ENCODE measurements at places on chromosomes 1 and 21. TPM values are rescaled to one million over a fixed set of nuclear protein-coding genes. Genes with fewer than 3 reads are reported as not detected.

- H3K27ac ChIP-seq, result no peak overlapping the region
- H3K36me3 ChIP-seq, result no peaks in the 10 kb centered on the region
- peak overlapping the region; percentile 68 for H3K4me3 ChIP-seq
These were observed 2.1 kb downstream of the KCNN3 start for GRCh38 chr1:154867841-154868605.

GRCh38 chr1:248847956-248848561 lies 10.0 kb downstream of the ZNF672 start:
- no peak for DNase-seq
- H3K27ac ChIP-seq, result no peak overlapping the region
- H3K36me3 ChIP-seq, result peaks cover 47% of the 10 kb centered on the region
- H3K27me3 ChIP-seq, result no peaks in the 10 kb centered on the region
- H3K4me3 ChIP-seq, result no peak overlapping the region

- H3K27me3 ChIP-seq, result no peaks in the 10 kb centered on the region
- peaks cover 91% of the 10 kb centered on the region for H3K4me1 ChIP-seq
- no peaks in the 10 kb centered on the region for H3K36me3 ChIP-seq
- peak overlapping the region; percentile 60 for H3K27ac ChIP-seq
These were observed 81.1 kb downstream of the ITPKB start for GRCh38 chr1:226657895-226658545.

DNA sequence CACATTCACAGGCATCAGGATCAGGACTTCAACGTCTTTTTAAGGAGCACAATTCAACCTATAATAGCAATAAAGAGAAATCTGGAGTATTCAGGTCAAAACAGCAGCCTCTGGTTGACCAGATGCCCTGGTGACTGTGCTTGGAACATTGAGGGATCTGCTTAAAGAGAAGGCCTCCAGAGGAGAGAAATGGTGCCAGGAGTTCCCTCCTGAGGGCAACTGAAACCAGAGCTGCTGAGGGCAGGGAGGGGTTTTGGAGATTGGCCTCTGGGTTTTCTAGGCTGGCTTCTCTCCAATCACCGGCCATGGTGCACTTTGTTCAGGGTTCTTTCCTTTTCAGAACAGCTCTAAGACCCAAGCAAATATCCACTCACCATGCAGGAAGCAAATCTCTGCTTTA lies 190.7 kb upstream of the KIAA0040 start:
- peaks cover 15% of the 10 kb centered on the region for H3K4me1 ChIP-seq
- H3K27ac ChIP-seq, result no peak overlapping the region
- DNase-seq, result no peak
- no peaks in the 10 kb centered on the region for H3K36me3 ChIP-seq

DNA sequence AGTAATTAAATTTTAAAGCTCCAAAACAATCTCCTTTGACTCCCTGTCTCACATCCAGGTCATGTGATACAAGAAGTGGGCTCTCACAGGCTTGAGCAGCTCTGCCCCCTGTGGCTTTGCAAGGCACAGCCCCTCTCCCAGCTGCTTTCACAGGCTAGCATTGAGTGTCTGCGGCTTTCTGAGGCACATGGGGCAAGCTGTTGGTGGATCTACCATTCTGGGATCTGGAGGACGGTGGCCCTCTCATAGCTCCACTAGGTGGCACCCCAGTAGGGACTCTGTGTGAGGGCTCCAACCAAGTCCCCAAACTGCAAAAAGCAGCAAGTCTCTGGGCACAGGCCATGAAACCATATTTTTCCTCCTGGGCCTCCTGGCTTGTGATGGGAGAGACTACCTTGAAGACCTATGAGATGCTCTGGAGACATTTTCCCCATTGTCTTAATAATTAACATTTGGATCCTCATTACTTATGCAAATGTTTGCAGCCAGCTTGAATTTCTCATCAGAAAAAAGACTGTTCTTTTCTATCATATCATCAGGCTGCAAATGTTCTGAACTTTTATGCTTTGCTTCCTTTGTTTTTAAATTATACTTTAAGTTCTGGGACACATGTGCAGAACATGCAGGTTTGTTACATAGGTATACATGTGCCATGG lies 554.1 kb upstream of the OLFM3 start:
- no peaks in the 10 kb centered on the region for H3K36me3 ChIP-seq
- H3K4me1 ChIP-seq, result no peaks in the 10 kb centered on the region
- no peak for DNase-seq
- H3K27me3 ChIP-seq, result no peaks in the 10 kb centered on the region
- no peak overlapping the region for H3K27ac ChIP-seq

DNA sequence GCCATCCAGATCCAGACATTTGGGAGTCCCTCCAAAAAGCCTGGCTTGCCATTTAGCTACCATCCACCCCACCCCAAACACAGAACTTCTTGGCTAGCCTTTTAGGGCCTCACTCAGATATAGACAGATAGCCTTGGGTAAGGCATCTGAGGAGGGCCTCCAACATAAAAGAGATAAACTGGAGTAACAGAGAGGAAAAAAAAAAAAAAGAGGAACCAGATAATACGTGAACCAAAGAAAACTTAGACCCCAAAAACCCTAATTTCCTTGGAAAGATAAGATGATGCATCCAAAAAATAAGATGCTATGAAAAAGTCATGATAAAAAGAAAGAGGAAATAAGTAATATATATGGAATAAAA lies 19.8 kb upstream of the LSS start:
- no peak overlapping the region for H3K4me3 ChIP-seq
- H3K4me1 ChIP-seq, result no peaks in the 10 kb centered on the region
- no peak overlapping the region for H3K27ac ChIP-seq
- no peak for DNase-seq
- H3K27me3 ChIP-seq, result no peaks in the 10 kb centered on the region

GRCh38 chr1:93672069-93672468 lies 9.6 kb downstream of the BCAR3 start:
- peaks cover 36% of the 10 kb centered on the region for H3K4me1 ChIP-seq
- H3K27me3 ChIP-seq, result no peaks in the 10 kb centered on the region
- H3K27ac ChIP-seq, result no peak overlapping the region

DNA sequence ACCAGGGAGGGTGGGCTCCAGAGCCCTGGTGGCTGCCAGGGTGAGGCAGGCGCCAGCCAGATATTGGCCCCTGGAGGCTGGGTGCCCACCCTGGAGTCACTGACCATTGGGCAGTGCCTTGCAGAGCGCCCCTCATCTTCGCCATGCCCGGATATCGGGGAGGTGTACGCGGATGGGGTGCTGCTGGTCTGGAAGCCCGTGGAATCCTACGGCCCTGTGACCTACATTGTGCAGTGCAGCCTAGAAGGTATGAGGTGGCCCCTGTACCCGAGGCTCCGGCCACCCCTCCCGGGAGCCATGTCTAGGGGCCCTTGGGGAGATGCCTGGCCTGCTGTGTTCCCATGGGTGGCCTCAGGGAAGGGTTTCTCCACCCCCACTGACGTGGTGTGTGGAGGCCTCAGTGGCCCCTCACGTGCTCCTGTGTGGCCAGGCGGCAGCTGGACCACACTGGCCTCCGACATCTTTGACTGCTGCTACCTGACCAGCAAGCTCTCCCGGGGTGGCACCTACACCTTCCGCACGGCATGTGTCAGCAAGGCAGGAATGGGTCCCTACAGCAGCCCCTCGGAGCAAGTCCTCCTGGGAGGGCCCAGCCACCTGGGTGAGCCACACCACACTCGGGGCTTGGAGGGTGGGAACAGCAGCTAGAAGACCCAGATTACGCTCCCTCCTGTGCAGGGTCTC lies 30.9 kb downstream of the TRIM11 start:
- H3K36me3 ChIP-seq, result no peaks in the 10 kb centered on the region
- DNase-seq, result no peak
- H3K4me1 ChIP-seq, result peaks cover 7% of the 10 kb centered on the region

DNA sequence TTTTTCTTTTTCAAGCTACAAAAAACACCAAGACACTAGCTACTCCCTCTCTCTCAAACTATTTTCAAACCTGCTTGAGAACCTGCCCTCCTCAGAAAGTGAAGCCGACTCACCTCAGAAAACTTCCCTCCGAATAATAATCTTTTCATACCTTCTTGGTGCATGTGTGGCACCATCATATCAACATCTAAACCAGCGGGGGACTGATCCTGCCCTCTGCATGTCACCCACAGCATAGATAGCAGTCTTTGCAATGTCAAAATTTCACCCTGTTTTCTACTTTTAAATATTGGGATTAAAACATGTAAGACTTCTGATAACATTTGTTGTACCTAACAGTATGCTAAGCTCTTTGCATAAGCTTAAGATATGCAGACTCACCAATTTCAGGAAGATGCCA lies 1260.3 kb downstream of the PLA2G4A start:
- H3K27ac ChIP-seq, result no peak overlapping the region
- no peaks in the 10 kb centered on the region for H3K4me1 ChIP-seq
- H3K27me3 ChIP-seq, result no peaks in the 10 kb centered on the region
- H3K4me3 ChIP-seq, result no peak overlapping the region

DNA sequence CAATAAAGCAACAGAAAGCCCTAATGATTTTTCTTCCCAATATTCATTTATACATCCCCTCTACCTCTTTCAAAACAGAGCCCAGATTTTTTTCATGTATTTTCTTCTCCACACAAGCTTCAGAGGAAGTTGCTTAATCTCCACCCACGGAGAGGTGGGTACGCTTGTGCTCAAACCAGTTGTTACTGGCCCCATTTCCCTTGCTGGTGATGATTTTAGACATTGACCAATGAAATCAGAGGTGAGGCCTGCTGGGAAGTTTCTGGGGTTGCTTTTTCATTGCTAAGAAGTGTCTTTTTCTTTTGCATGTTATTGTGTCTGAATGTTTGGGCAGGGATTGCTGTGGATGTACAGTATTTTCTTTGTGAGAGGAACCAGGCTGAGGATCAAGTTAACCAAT lies 448.1 kb upstream of the B3GALT2 start:
- no peaks in the 10 kb centered on the region for H3K36me3 ChIP-seq
- no peak overlapping the region for H3K4me3 ChIP-seq
- H3K27me3 ChIP-seq, result no peaks in the 10 kb centered on the region
- DNase-seq, result no peak
- peaks cover 4% of the 10 kb centered on the region for H3K4me1 ChIP-seq

Gene NES
- total RNA-seq, result 30.6 TPM

Gene PYHIN1
- total RNA-seq, result 2.8 TPM

Gene MAP3K21
- 0.14 TPM for total RNA-seq

Gene HAO2
- not detected for total RNA-seq

Gene ASPM
- 0.81 TPM for total RNA-seq

Gene CHODL
- total RNA-seq, result 1.5 TPM
